ENCODE measurements at places on chromosomes 5 and 9. TPM values are rescaled to one million over a fixed set of nuclear protein-coding genes. Genes with fewer than 3 reads are reported as not detected.

The CDX1 gene
- 0.24 TPM for polyA plus RNA-seq

DNA sequence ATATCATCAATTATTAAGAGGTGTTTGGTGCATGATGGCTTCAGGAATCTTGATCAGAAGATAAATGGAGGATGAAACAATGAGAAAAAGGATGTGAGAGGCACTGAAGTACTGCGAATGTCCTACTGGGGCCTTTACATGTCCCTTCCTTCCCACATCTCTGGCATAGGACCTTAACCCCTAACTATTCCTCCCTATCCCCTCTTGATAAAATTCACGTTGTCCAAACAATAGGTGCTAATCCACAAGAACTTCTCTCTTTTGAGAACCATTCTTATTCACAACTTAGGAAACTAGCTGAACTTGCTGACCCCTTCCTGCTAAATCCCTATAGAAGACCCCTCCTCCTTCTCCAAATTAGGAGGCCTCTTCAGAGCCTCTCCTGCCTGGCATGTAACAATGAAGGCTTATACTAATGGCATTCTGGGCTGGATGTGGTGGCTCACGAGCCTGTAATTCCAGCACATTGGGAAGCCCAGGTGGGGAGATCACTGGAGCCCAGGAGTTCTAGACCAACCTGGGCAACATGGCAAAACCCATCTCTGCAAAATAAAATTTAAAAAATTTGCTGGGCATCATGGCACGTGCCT is 276.5 kb upstream of the SMARCA2 start:
- no peak for DNase-seq

DNA sequence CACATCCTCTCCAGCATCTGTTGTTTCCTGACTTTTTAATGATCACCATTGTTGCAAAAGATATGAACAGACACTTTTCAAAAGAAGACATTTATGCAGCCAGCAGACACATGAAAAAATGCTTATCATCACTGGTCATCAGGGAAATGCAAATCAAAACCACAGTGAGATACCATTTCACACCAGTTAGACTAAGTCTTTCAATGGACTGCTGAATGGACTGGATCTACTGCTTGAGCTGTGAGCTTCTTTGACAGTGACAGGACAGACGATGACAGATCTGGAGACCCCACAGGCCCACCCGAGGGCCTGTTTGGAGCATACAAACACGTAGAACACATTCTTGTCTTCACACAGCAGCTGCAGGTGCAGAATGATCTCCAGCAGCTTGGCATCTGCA is 266.1 kb upstream of the RIOK2 start:
- DNase-seq, result no peak

DNA sequence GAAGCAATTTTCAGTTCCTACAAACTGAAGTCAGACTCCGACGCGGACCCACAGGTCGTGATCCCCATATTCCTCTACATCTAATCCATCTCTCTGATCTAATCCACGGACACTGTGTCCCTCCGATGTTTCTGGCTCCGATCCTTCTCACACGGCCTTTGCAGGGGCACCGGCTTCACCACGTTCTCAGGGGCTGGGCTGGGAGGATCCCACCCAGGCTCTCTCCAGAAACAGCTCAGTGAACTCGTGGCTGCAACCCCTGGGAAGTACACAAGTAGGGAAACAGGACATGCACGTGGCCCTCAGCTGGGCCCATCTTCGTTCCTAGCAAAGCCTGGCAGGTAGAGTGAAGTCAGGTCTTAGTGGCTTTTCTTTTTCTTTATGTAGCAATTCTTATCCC is 49.1 kb upstream of the OLFM1 start:
- no peak for DNase-seq

The ACTBL2 gene
- polyA plus RNA-seq, result not detected
